ENCODE measurements at places on chromosomes 2 and 18.

GRCh38 chr2:221434142-221434541, 138.0 kb downstream of the EPHA4 start:
- H3K27me3 ChIP-seq: no peaks in the 10 kb centered on the region
- no peaks in the 10 kb centered on the region for H3K4me1 ChIP-seq
- H3K27ac ChIP-seq: no peak overlapping the region

DNA sequence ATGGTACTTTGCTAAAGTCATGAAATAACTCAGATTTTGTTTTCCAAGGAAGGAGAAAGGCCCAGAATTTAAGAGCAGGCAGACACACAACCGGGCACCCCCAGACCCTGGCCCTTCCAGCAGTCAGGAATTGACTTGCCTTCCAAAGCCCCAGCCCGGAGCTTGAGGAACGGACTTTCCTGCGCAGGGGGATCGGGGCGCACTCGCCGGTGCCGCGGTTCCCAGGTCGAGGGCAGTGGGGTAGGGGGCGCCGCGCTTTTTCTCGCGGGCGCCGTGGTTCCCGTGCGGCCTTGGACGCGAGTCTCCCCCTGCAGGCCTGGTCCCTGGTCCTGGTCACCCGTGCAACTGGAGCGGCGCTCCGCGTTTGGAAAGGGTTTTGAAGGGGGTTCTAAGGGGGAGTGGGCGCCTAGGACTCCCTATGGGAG, 1.2 kb downstream of the ZNF236 start:
- no peaks in the 10 kb centered on the region for H3K27me3 ChIP-seq
- peaks cover 8% of the 10 kb centered on the region for H3K4me1 ChIP-seq
- no peaks in the 10 kb centered on the region for H3K36me3 ChIP-seq
- no peak overlapping the region for H3K4me3 ChIP-seq
- H3K27ac ChIP-seq: peak overlapping the region; percentile 71

- DNase-seq: peak; percentile 39
- no peaks in the 10 kb centered on the region for H3K27me3 ChIP-seq
- peak overlapping the region; percentile 91 for H3K27ac ChIP-seq
These were observed 35.2 kb downstream of the ST3GAL5 start for GRCh38 chr2:85853499-85854165.

- no peak overlapping the region for H3K4me3 ChIP-seq
- no peaks in the 10 kb centered on the region for H3K36me3 ChIP-seq
- no peak for DNase-seq
These were observed 1148.5 kb upstream of the FAM98A start for GRCh38 chr2:34747643-34748042.

- no peaks in the 10 kb centered on the region for H3K27me3 ChIP-seq
- no peak for DNase-seq
- H3K4me3 ChIP-seq: no peak overlapping the region
- no peak overlapping the region for H3K27ac ChIP-seq
- H3K4me1 ChIP-seq: no peaks in the 10 kb centered on the region
These were observed 28.6 kb downstream of the SNTG2 start for GRCh38 chr2:979069-979928.

DNA sequence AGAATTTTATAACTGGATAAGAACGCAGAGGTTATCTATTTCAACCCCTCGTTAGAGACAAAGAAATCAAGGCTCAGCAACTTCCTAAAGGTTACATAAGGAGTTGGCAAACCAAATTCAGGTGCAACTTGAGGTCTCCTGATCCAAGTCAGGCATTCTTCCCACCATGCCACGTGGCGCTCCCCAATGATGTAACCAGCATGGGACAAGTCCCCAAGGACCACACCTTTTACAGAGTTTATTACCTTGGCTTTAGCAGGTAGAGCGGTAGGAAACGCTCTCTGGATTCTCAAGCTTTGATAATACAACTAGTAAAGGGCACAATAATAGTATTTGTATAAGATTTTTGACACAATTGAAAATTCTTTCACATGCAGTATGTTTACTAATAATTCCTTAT, 26.7 kb upstream of the MBOAT2 start:
- DNase-seq: no peak
- no peaks in the 10 kb centered on the region for H3K36me3 ChIP-seq
- no peak overlapping the region for H3K4me3 ChIP-seq
- no peak overlapping the region for H3K27ac ChIP-seq
- H3K27me3 ChIP-seq: no peaks in the 10 kb centered on the region
- H3K4me1 ChIP-seq: no peaks in the 10 kb centered on the region

DNA sequence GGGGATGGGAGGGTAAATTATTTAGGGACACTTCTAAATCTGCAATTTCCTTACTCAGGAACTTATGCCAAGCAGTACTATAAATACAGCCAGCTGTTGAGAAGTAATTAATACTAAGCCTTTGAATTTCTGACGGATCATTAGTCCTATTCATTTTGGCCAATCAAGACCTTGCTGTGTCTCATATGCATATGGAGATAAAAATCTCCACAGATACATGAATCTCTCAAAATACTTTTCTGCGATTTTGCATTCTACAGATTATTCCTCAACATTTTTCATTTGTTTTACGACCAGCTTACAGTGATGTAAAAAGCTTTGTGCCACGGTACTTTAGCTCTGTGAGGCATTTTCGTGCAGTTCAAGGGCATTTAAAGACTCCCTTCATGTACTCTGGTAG, 16.7 kb downstream of the LANCL1 start:
- H3K27ac ChIP-seq: no peak overlapping the region
- no peaks in the 10 kb centered on the region for H3K4me1 ChIP-seq
- DNase-seq: no peak
- H3K36me3 ChIP-seq: peaks cover 33% of the 10 kb centered on the region

DNA sequence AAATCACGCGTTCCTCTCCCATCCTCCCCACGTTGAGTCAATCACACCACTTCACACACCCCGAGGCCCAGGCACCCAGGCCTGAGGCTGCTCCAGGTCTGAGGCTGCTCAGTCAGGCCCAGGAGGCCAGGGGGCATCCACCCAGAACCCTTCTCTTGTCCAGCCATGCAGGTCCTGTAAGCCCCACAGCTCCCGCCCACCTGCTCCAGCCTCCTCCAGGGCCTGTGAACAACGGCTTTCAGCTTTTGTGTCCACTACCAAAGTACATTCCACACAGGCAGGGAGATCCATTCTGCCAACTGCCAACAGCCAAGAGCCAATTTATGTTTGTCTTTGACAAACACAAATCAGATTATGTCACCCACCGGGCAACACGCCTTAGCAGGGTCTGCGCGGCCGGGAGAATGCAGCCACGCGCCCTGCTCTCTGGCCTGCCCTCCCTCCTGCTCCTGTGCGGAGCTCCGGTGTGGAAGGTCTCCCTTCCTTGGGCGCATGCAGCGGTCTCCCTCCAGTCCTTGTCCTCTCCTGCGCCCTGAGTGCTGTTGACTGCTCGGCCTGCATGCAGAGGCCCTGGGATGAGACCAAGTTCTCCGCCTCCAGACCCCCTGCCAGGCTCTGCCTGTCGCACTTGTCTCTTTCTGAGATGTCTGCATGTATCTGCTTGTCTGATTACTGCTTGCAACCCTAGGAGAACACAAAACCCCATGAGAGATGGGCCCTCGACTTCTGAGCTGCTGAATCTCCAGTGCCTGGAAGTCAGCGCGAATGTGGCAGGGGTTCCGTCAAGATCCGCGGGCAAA, 146.6 kb downstream of the ZNF516 start:
- DNase-seq: no peak
- no peak overlapping the region for H3K4me3 ChIP-seq
- no peaks in the 10 kb centered on the region for H3K36me3 ChIP-seq
- no peaks in the 10 kb centered on the region for H3K4me1 ChIP-seq

DNA sequence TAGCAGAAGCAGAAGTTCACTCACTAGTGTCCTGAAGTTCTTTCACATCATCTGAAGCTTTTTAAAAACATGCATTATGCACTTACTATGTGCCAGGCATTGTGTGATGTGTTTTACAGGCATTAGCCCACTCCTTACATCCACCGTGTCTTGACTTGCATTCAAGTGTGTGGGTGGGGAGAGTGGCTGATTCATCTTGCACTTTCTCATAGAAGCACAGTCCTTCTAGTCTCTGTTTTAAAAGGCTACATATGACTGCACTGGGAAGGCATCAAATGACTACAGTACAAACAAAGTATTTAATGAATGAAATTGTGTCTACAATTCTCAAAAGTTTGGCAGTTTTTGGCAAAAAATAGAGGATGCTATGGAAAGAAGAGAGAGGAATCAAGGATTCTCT, 21.6 kb upstream of the DSC3 start:
- no peaks in the 10 kb centered on the region for H3K27me3 ChIP-seq
- H3K27ac ChIP-seq: no peak overlapping the region
- H3K4me1 ChIP-seq: no peaks in the 10 kb centered on the region

Data from naive thymus-derived CD4-positive, alpha-beta T cell (primary cell).